ENCODE measurements at places on chromosomes 2 and 18.

GRCh38 chr2:121136323-121136722 lies 148.7 kb downstream of the TFCP2L1 start:
- no peaks in the 10 kb centered on the region for H3K4me1 ChIP-seq
- H3K27ac ChIP-seq, result no peak overlapping the region
- H3K4me3 ChIP-seq, result no peak overlapping the region
- DNase-seq, result no peak
- no peaks in the 10 kb centered on the region for H3K27me3 ChIP-seq

- H3K4me3 ChIP-seq, result no peak overlapping the region
- H3K27me3 ChIP-seq, result no peaks in the 10 kb centered on the region
- H3K4me1 ChIP-seq, result peaks cover 3% of the 10 kb centered on the region
- no peak overlapping the region for H3K27ac ChIP-seq
Measured at GRCh38 chr18:48766026-48766425, 184.7 kb downstream of the SMAD7 start.

GRCh38 chr2:47620770-47621437 lies 162.0 kb upstream of the MSH6 start:
- H3K4me1 ChIP-seq, result no peaks in the 10 kb centered on the region
- peaks cover 16% of the 10 kb centered on the region for H3K27me3 ChIP-seq
- H3K4me3 ChIP-seq, result no peak overlapping the region
- no peak overlapping the region for H3K27ac ChIP-seq
- DNase-seq, result no peak

- H3K27me3 ChIP-seq, result peaks cover 4% of the 10 kb centered on the region
- DNase-seq, result no peak
- no peak overlapping the region for H3K4me3 ChIP-seq
- no peaks in the 10 kb centered on the region for H3K36me3 ChIP-seq
- no peak overlapping the region for H3K27ac ChIP-seq
- peaks cover 2% of the 10 kb centered on the region for H3K4me1 ChIP-seq
Measured at GRCh38 chr2:44269831-44270230, 5.4 kb upstream of the SLC3A1 start.
